ENCODE measurements at places on chromosomes 4 and X. TPM values are rescaled to one million over a fixed set of nuclear protein-coding genes. Genes with fewer than 3 reads are reported as not detected.

ARHGAP6 gene
- total RNA-seq: 15.3 TPM

TFE3 gene
- total RNA-seq: 85.8 TPM

CXorf49 gene
- not detected for total RNA-seq

HPGD gene
- total RNA-seq: 0.80 TPM

TAPT1 gene
- 16.3 TPM for total RNA-seq

GYPE gene
- total RNA-seq: 1.0 TPM

TREX2 gene
- total RNA-seq: not detected

THOC2 gene
- total RNA-seq: 26.0 TPM

ZNF718 gene
- 5.9 TPM for total RNA-seq

JAKMIP1 gene
- total RNA-seq: not detected

RNF150 gene
- total RNA-seq: 7.4 TPM

LONRF3 gene
- total RNA-seq: 1.2 TPM

FGF5 gene
- total RNA-seq: 3.4 TPM

PLRG1 gene
- total RNA-seq: 64.1 TPM

P2RY10 gene
- total RNA-seq: not detected

SLC2A9 gene
- total RNA-seq: 4.1 TPM

ADGRG4 gene
- not detected for total RNA-seq

MTMR8 gene
- total RNA-seq: 0.08 TPM

SLC16A2 gene
- total RNA-seq: 11.8 TPM

LRRC66 gene
- 0.80 TPM for total RNA-seq

GAGE12E gene
- total RNA-seq: not detected

SEC24D gene
- 114 TPM for total RNA-seq

ASMT gene
- not detected for total RNA-seq

AFM gene
- not detected for total RNA-seq

IQCM gene
- not detected for total RNA-seq

SMAD1 gene
- 35.1 TPM for total RNA-seq
